ENCODE measurements at places on chromosomes 13 and 19. TPM values are rescaled to one million over a fixed set of nuclear protein-coding genes. Genes with fewer than 3 reads are reported as not detected.

DNA sequence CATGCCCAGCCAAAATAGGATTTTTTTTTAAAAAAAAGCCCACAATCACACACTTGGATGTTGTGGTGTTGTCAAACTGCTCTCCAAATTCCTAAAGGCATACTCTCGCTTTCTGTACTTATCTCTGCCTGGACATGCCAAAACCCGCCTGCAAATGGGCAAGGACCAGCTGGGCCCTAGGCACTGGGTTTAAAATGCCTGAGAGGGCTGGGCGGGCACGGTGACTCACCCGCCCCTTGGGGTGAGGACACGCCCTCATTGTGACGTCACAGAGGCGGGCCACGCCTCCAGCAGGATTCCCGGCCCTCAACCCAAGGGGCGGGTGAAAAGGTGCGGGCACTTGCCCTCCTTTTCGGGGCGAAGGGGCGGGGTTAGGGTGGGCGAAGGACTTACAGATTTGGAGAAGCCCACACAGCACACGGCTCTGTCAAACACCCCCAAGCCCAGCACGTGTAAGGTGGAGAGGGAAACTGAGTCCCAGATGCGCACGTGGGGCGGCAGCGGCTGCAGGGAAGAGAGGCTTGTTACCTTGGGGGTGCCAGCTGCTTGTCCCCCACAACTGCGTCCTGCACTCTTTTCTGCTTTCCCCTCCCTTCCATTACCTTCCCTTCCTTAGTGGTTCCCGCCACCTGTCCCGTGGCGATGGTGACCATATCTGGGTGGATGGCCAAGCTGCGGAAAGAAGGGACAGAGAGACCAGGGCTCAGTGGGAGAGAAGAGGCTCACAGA is 6.6 kb downstream of the EML2 start:
- peaks cover 2% of the 10 kb centered on the region for H3K36me3 ChIP-seq
- peak overlapping the region; percentile 93 for H3K27ac ChIP-seq
- DNase-seq, result no peak

The VSTM2B gene
- not detected for total RNA-seq

- no peak for DNase-seq
- no peak overlapping the region for H3K27ac ChIP-seq
- peak overlapping the region; percentile 68 for H3K4me3 ChIP-seq
- H3K27me3 ChIP-seq, result peaks cover 10% of the 10 kb centered on the region
- no peaks in the 10 kb centered on the region for H3K36me3 ChIP-seq
These were observed 164.4 kb downstream of the USP12 start for GRCh38 chr13:27007166-27007565.

- H3K36me3 ChIP-seq, result peaks cover 13% of the 10 kb centered on the region
- no peak overlapping the region for H3K4me3 ChIP-seq
- peaks cover 19% of the 10 kb centered on the region for H3K4me1 ChIP-seq
- H3K27me3 ChIP-seq, result no peaks in the 10 kb centered on the region
These were observed 13.5 kb upstream of the PRR19 start for GRCh38 chr19:42288387-42288786.

DNA sequence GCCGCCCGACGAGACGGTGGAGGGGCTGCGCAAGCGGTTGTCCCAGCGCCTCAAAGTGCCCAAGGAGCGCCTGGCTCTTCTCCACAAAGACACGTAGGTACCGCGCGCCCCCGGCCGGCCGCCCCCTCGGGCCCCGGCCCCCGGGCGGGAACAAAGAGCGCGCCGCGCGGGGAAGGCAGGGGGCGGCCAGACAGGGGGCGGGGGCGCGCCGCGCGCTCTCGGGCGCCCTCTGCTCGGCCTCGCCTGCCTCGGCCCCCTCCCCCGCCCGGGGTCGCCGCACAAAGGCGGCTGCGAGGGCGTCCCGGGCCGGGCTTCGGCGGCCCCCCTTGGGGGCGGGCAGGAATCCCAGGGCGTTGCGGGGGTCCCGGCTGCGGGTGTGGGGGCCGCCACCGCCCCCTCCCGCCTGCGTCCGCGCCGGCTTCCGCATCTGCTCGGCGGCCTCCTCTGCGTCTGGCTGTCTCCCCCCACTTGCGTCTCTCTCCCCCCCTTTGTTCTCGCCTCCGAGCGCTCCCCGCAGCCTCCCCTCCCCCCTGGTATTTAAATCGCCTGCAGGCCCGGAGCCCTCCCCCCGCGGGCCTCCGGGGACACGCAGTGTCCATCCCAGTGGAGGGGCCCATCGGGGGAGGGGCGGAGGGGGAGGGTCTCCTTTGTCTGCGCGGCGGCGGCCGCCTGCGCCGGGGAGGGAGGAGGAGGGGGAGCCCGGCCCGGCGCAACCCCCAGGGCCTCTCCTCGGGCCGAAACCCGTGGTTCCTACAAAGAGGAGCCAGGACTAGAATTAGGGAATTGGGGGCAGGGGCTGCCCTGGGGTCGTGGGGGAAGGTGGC is 2.3 kb downstream of the MIDN start:
- peak overlapping the region; percentile 90 for H3K4me3 ChIP-seq
- peaks cover 19% of the 10 kb centered on the region for H3K36me3 ChIP-seq
- H3K27me3 ChIP-seq, result no peaks in the 10 kb centered on the region

- H3K4me3 ChIP-seq, result no peak overlapping the region
- no peak for DNase-seq
- H3K27me3 ChIP-seq, result no peaks in the 10 kb centered on the region
- peaks cover 81% of the 10 kb centered on the region for H3K4me1 ChIP-seq
- H3K27ac ChIP-seq, result peak overlapping the region; percentile 83
These were observed 106.5 kb downstream of the POSTN start for GRCh38 chr13:37492075-37492474.

The UHRF1 gene
- 15.7 TPM for total RNA-seq

DNA sequence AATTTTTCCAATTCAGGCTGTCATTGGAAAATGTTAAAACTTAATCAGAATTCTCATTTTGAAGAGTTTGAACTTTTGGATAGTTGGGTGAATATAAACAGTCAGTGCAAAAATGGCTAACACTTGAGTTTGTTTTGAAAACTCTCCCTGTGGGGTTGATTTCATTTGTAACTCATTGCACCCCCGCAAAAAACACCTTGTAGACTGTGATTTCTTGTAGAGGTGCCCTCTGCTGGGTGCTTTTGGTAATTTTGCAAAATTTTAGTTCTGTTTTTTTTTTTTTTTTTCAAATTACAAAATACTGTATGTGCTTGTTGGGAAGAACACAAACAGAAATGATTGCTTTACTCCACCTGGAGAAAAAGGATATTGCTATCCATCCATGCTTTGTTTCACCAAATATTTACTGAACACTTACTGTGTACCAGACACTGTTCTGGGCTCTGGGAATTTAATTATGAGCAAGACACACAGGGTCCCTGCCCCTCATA is 28.2 kb upstream of the GPI start:
- H3K4me1 ChIP-seq, result peaks cover 9% of the 10 kb centered on the region
- no peak overlapping the region for H3K4me3 ChIP-seq
- peaks cover 39% of the 10 kb centered on the region for H3K36me3 ChIP-seq

GRCh38 chr13:76720821-76721220 is 165.4 kb downstream of the KCTD12 start:
- H3K36me3 ChIP-seq, result no peaks in the 10 kb centered on the region
- no peak overlapping the region for H3K27ac ChIP-seq
- no peaks in the 10 kb centered on the region for H3K27me3 ChIP-seq
- no peak overlapping the region for H3K4me3 ChIP-seq
- peaks cover 7% of the 10 kb centered on the region for H3K4me1 ChIP-seq

DNA sequence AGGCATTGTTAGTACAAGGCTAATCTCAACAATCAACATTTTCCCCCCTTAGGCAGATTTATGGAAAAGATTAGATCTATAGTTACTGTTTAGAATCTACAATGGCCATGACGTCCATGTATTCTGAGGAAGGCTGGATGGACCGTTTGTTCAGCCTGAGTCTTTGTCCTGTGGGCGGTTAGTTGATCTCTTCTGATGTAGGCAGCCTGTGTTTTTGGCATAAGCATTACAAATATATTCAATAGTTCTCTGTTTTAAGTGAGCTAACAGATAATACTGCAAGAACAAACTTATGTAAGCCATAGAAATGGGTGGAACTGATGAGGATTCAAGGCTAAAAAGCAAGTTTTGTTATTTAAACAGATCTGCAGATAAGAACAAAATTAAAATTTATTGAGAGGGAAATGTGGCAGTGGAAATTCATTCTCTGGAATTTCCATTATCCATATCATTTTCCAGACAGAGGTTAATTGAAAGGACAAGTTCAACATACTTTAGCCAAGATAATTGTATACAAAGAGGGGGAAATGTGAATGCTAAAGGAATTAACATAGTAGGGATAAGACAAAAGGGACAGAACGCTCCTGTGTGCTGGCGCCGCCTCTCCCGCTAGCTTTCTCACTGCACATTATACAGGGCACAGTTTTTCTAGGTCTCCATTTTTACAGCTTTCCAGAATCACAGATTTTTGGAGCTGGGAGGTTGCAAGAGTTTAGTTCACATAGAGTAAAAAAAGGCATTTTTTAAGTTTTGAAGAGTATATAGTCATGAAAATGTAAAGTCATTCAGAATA is 48.6 kb downstream of the FAM124A start:
- H3K4me1 ChIP-seq, result peaks cover 33% of the 10 kb centered on the region
- no peak overlapping the region for H3K4me3 ChIP-seq
- DNase-seq, result no peak

The SHD gene
- total RNA-seq, result not detected

The NCAN gene
- not detected for total RNA-seq

The ZNF568 gene
- total RNA-seq, result 7.6 TPM

The CRX gene
- not detected for total RNA-seq

GRCh38 chr13:109785141-109785891 is 1.1 kb downstream of the IRS2 start:
- peaks cover 44% of the 10 kb centered on the region for H3K4me1 ChIP-seq
- peak overlapping the region; percentile 83 for H3K27ac ChIP-seq
- H3K27me3 ChIP-seq, result no peaks in the 10 kb centered on the region
- peaks cover 14% of the 10 kb centered on the region for H3K36me3 ChIP-seq
- peak overlapping the region; percentile 76 for H3K4me3 ChIP-seq

Data from chondrocyte (in vitro differentiated cells).